ENCODE measurements at places on chromosomes 5 and 9.

GRCh38 chr5:2851895-2852294, 100.4 kb upstream of the IRX2 start:
- no peak for DNase-seq

- no peak for DNase-seq
These were observed 404.7 kb downstream of the TLE4 start for GRCh38 chr9:79976257-79977073.

- DNase-seq = no peak
These were observed 79.7 kb upstream of the SSBP2 start for GRCh38 chr5:81830596-81830995.

DNA sequence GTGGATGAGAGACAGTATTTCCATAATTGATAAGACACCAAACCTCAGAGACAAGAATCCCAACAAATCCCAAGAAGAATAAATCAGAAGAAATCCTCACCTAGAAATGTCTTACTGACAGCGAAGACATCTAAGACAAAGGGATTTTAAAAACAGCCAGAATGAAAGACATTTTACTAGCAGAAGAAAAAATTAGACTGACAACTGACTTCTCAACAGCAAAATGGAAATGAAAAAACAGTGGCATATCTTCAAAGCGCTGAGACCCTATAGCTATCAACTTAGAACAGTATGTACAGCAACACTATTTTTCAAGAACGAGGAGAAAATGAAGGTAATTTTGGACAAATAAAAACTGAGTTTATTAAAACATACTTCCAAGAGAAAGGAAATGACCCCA, 16.3 kb downstream of the TTLL11 start:
- no peak for DNase-seq

DNA sequence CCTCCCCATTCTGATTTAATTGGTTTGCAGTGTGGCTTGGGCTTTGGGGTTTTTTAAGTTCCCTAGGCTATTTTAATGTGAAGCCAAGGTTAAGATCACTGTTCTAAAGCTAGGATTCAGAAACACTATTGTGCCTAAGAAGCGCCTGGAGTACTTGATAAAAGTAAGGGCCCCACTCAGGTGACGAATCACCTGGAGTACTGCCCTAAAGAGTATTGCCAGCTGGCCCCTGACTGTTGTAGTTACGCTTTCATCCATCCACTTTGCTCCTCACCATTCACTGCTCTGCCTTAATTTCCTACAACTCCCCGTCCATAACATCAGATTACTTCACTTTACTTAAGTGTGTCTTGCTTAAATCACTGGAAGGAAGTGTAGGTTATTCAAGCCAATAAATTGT, 119.3 kb downstream of the CD180 start:
- DNase-seq = no peak

DNA sequence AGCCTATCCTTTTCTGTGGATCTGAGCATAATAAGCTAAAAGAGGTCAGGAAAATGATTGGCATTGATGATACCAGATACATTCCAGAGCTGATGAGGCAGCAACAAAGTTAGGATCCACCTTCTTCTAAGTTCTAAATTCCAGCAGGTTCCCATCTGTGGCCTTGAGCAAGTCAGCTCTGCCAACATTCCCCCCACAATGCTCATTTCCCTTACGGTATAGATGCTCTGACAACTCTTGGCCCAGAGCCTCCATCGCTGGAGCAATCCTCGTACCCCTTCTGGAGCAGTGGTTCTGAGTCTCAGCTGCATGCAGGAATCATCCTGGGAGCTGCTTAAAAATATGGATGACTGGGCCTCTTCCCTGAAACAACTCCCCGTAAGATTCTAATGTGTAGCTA, 78.1 kb downstream of the MED27 start:
- DNase-seq = no peak

- no peak for DNase-seq
These were observed 13.7 kb downstream of the TRIO start for GRCh38 chr5:14156650-14157492.

DNA sequence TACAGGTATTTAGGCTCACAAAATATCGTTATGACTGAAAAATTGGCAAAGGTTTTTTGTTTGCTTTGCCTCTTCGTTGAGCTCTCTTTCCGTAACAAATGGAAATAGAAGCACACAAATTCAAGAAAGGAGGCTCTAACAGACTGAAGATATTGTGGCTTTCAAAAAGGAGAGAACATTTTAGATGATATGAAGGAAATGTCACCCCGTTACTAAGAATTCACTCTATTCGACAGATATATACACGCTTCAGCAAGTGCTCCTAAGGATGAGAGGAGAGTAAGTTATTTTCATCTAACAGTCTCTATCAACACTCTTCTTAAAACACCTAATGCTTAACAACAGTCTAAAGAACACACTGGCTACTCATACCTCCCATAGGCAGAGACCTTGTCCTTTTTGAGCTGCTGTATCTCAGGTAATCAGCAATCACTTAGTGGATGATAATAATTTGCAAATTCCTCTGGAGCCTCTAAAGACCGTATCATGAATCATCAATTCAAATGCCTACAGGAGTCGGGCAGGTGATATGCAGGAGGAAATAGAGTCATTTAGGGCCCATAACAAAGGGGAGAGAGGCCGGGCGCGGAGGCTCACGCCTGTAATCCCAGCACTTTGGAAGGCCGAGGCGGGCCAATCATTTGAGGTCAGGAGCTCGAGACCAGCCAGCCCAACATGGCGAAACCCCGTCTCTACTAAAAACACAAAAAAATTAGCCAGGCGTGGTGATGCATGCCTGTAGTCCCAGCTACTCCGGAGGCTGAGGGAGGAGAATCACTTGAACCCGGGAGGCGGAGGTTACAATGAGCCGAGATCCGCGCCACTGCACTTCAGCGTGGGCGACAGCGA, 1.4 kb upstream of the HSDL2 start:
- DNase-seq = no peak

- DNase-seq = no peak
These were observed 37.1 kb downstream of the CAST start for GRCh38 chr5:96699186-96699820.

- no peak for DNase-seq
These were observed 681 bp upstream of the CHSY3 start for GRCh38 chr5:129903466-129904101.

GRCh38 chr5:156476678-156477077, 149.7 kb downstream of the SGCD start:
- no peak for DNase-seq

GRCh38 chr9:73347123-73347522, 195.5 kb downstream of the ANXA1 start:
- no peak for DNase-seq

- DNase-seq = no peak
These were observed 346.9 kb downstream of the ZNF608 start for GRCh38 chr5:124399426-124399961.

DNA sequence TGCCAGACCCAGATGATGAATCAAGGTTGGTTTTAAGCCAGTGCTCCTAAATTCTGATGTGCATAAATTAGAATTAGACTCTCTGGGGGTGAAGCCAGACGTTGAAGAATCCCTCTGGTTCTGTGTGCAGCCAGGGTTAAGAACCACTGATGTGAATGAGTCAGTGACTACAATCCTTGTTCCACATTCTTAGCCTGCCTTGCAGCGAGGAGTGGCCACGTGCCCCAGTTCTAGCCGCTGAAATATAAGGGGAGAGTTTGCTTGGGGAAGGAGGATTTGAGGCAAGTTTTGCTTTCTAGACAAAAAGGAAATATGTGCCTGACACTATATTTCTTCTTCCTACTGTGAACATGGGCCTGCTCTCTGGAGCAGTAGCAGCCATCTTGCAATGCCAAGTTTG, 34.2 kb upstream of the MSH3 start:
- no peak for DNase-seq

DNA sequence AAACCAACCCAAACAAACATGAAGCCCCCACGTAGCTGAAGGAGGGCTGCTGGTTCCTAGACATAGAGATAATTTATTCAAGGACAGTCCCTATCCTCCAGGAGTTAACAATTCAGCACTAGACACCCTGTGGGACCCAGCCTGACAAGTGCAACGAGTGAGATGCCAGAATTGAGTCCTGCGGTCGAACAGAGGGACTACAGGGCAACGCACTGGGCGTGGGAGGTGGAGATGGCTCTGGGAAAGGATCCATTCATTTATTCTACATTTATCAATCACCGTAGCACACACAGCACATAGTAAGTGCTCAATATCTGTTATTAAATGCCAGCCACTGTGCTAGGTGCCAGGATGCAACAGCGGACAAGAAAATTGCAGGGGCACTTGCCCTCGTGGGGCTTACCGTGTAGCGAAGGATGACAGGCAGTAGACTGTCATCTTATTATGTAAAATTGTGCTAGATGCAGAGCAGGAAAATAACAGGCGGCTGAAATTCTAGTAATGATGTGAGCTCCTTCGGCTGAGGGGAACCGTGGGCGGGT, 855 bp upstream of the ARHGAP26 start:
- no peak for DNase-seq

DNA sequence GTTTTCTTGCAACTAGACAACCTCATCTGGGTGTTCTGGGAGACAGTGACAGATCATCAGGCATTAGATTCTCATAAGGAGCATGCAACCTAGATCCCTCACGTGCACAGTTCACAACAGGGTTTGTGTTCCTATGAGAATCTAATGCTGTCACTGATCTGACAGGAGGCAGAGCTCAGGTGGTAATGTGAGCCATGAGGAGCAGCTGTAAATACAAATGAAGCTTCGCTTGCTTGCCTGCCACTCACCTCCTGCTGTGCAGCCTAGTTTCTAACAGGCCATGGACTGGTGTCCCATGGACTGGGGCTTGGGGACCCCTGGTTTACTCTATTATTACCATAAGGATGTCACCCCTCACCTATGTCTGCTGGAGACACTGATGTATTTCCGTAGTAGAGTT, 166.8 kb downstream of the PSAT1 start:
- DNase-seq = no peak

- DNase-seq = no peak
These were observed 304.6 kb downstream of the PDE4D start for GRCh38 chr5:59588922-59589321.

- no peak for DNase-seq
These were observed 3.9 kb upstream of the PCYOX1L start for GRCh38 chr5:149353911-149354310.

GRCh38 chr5:68343421-68343826, 127.9 kb downstream of the PIK3R1 start:
- peak; percentile 83 for DNase-seq

DNA sequence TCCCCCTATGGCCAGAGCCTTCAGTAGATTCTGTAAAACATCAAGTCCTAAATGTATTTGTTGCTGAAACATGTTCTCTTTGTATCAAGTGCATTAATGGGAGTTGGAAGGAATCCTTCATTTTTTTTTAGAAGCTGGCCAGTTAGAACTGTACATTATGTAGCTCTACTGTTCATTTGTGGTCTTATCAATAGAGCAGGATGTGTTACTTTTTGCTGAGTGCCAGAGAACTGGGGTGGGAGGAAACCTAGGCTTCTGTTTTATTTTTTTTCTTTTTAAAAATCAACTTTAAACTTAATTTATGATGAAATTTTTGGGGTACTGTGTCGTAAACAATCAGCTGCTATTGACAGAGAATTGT, 5.1 kb downstream of the PIP5K1B start:
- DNase-seq = no peak

GRCh38 chr5:123113136-123113535, 24.1 kb downstream of the PRDM6 start:
- DNase-seq = no peak

- DNase-seq = no peak
These were observed 63.7 kb upstream of the PPP2CA start for GRCh38 chr5:134289509-134290113.

GRCh38 chr5:142584891-142585290, 101.0 kb downstream of the FGF1 start:
- no peak for DNase-seq

DNA sequence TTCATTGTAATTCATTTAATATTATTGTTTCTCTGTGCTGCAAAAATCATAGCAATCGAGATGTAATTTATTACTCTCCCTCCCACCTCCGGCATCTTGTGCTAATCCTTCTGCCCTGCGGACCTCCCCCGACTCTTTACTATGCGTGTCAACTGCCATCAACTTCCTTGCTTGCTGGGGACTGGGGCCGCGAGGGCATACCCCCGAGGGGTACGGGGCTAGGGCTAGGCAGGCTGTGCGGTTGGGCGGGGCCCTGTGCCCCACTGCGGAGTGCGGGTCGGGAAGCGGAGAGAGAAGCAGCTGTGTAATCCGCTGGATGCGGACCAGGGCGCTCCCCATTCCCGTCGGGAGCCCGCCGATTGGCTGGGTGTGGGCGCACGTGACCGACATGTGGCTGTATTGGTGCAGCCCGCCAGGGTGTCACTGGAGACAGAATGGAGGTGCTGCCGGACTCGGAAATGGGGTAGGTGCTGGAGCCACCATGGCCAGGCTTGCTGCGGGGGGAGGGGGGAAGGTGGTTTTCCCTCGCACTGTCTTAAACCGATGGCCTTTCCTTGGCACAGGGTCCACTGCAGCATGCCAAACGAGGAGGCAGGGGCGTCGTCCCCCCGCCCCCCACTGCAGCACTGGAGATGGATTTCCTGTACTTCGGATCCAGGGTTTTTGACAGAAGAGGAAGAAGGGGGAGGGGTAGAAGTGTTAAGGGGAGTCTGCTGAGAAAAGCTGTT, at the start of gene APC:
Gene APC, plus strand, starts transcription at position 423 of the 728 bp plus-strand sequence. CDS start 17,006 bp downstream, outside the sequence.
- DNase-seq = peak; percentile 86

DNA sequence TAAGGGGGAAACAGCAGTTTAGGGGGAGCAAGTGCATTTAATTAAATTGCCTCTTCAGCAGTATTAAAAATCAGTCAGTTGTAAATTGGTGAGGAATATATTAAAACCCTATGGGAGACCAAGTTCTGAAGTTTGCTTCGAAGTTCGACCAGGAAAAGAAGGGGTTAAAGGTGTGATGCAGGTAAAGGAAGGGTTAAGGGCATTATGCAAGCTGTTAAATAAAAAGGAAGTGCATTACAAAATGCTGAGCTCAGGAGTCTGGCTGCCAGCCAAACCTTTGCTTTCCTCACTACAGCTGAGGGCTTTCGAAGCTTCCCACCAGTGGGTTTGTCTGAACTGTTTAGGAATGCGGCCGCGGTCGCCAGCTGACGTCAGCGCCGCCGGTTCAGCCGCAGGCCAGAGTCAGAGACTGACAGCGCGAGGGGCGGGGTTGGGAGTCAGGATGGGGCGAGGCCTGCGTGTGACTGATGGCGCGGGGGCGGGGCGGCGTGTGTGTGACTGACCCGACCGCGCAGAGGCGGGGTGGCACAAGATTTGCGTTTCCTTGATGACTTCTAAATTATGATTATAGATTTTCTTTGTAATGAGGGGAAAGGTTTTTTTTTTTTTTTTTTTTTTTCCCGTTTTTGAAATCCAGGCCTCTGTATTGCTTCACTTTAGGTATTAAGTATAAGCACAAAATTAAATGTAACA, 76.6 kb downstream of the ZSWIM6 start:
- peak; percentile 97 for DNase-seq

- DNase-seq = no peak
These were observed 52.7 kb downstream of the RXRA start for GRCh38 chr9:134378901-134379338.

Data from thoracic aorta (tissue), 2 donors.